Smooth muscle cell of trachea (primary cell): ENCODE measurements at places on chromosomes 5 and 9. TPM values are rescaled to one million over a fixed set of nuclear protein-coding genes. Genes with fewer than 3 reads are reported as not detected.

The FXN gene
- 0.99 and 2.5 TPM in 2 replicates for total RNA-seq

The NSD1 gene
- total RNA-seq, result 48.1 and 48.7 TPM in 2 replicates

The GDF9 gene
- 0.15 and 0.17 TPM in 2 replicates for total RNA-seq

The PCDHGA2 gene
- total RNA-seq, result 3.3 and 6.6 TPM in 2 replicates

The PCDHB10 gene
- 0.15 and 0.66 TPM in 2 replicates for total RNA-seq

The PALM2AKAP2 gene
- 4.4 and 5.1 TPM in 2 replicates for total RNA-seq

The TSSK1B gene
- total RNA-seq, result 0.15 and 0.50 TPM in 2 replicates

The CDC20B gene
- under 0.01 TPM in 1 of 2 replicates, not detected in the other for total RNA-seq

The CA9 gene
- 2.3 and 5.8 TPM in 2 replicates for total RNA-seq

The DMRTA1 gene
- total RNA-seq, result 1.2 and 1.3 TPM in 2 replicates

The PCDHB5 gene
- total RNA-seq, result 0.29 and 1.3 TPM in 2 replicates

The GARIN3 gene
- total RNA-seq, result not detected in 2 replicates

The FBP2 gene
- not detected in 2 replicates for total RNA-seq

The IFNB1 gene
- not detected in 2 replicates for total RNA-seq

The GRIN3A gene
- total RNA-seq, result not detected in 2 replicates

The QRFP gene
- total RNA-seq, result not detected in 2 replicates

The MEF2C gene
- 10.4 and 14.1 TPM in 2 replicates for total RNA-seq

The GFI1B gene
- total RNA-seq, result 0.17 TPM in 1 of 2 replicates, not detected in the other

The SOX30 gene
- total RNA-seq, result under 0.01 TPM in 1 of 2 replicates, not detected in the other

The DBH gene
- not detected in 2 replicates for total RNA-seq

The FAM200C gene
- total RNA-seq, result 4.5 and 6.0 TPM in 2 replicates

The SPAAR gene
- total RNA-seq, result under 0.01 TPM in 1 of 2 replicates, not detected in the other

The SLC4A9 gene
- total RNA-seq, result not detected in 2 replicates

The TAF11L10 gene
- not detected in 2 replicates for total RNA-seq
